SJSA1 (cell line): ENCODE measurements at places on chromosomes 7 and 10. TPM values are rescaled to one million over a fixed set of nuclear protein-coding genes. Genes with fewer than 3 reads are reported as not detected.

DNA sequence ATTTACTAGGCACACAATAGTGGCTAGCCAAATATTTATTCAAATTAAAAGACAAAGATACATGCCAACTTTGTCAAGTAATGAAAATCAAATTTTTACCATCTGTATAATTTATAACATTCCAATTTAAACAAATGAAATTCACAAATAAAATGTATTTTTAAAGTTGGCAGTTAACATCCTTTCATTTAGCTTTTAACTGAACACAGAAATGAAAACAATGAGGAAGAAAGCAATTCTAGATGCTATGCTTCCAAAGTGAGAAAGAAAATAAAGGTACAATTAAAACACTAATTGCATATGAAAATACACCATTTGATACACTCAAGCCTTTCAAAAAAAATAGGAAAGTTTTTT is 123.1 kb downstream of the MPP7 start:
- H3K27ac ChIP-seq, result no peak overlapping the region
- H3K27me3 ChIP-seq, result no peaks in the 10 kb centered on the region; the same call in 1 of the 2 replicates
- DNase-seq, result no peak
- H3K36me3 ChIP-seq, result no peaks in the 10 kb centered on the region

GRCh38 chr10:124522131-124522932 is 60.7 kb downstream of the LHPP start:
- no peak overlapping the region for H3K27ac ChIP-seq
- H3K4me1 ChIP-seq, result peaks cover 11% of the 10 kb centered on the region
- H3K4me3 ChIP-seq, result no peak overlapping the region
- H3K27me3 ChIP-seq, result no peaks in the 10 kb centered on the region
- DNase-seq, result no peak
- no peaks in the 10 kb centered on the region for H3K36me3 ChIP-seq

DNA sequence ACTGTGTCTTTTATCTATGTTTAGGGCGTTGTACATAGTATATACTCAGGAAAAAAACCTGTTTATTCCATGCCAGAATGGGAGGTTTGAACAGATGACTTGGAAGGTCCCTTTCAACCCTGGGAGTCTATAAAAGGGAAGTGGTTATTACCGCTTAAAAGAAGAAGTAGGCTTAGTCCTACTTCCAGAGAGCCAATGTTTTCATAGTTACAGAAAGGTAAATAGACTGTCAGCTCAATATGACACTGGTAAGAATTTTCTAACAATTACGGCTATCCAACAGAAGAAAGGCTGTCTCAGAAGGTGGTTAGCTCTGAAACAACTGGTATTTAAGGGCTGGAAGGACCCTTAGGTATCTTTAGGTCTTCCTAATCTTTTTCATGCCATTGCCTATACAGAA is 1.1 kb upstream of the TFAM start:
- peak overlapping the region; percentile 62; the same call in 1 of the 2 replicates for H3K4me3 ChIP-seq
- H3K27ac ChIP-seq, result no peak overlapping the region
- H3K27me3 ChIP-seq, result no peaks in the 10 kb centered on the region

DNA sequence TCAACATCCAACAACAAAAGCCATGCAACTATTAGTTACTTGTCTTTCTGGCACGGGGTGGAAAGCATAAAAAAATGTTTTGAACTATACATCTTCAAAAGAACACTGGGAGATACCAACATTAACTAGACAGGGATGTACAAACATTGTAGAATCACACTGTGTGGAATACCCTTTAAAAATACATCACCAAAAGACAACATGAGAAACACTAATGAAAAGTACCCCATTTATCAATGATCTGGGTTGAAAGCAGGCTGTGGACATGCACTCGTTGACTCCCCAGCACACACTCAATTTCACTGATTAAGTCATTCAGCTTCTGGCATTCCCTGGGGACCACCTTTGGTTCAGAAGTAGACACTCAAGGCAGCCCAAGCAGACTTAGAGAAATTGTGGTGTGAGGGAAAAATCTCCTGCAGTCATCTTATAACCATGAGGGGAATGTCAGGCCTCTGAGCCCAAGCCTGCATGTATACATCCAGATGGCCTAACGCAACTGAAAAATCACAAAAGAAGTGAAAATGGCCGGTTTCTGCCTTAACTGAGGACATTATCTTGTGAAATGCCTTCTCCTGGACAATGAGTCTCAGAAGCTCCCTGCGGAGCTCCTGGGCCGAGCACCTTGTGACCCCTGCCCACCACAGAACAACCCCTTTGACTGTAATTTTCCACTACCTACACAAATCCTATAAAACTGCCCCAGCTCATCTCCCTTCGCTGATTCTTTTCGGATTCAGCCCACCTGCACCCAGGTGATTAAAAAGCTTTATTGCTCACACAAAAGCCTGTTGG is 53.0 kb downstream of the CACUL1 start:
- DNase-seq, result no peak
- H3K4me1 ChIP-seq, result peaks cover 12% of the 10 kb centered on the region
- peaks cover 5% of the 10 kb centered on the region for H3K36me3 ChIP-seq
- H3K27ac ChIP-seq, result no peak overlapping the region
- no peak overlapping the region for H3K4me3 ChIP-seq
- no peaks in the 10 kb centered on the region for H3K27me3 ChIP-seq

- H3K27ac ChIP-seq, result no peak overlapping the region
- DNase-seq, result no peak
- no peaks in the 10 kb centered on the region for H3K36me3 ChIP-seq
- H3K27me3 ChIP-seq, result no peaks in the 10 kb centered on the region
- peaks cover 5% of the 10 kb centered on the region; the same call in 1 of the 2 replicates for H3K4me1 ChIP-seq
Observed at GRCh38 chr7:41232086-41232485, 470.8 kb downstream of the INHBA start.

- H3K27me3 ChIP-seq, result peaks cover 4% of the 10 kb centered on the region; the same call in 1 of the 2 replicates
- no peak for DNase-seq
- no peak overlapping the region for H3K4me3 ChIP-seq
- H3K27ac ChIP-seq, result no peak overlapping the region
Observed at GRCh38 chr7:155935726-155936125, 123.5 kb upstream of the SHH start.

GRCh38 chr7:74187915-74188675 is 13.9 kb downstream of the EIF4H start:
- peaks cover 89% of the 10 kb centered on the region for H3K36me3 ChIP-seq
- peaks cover 7% of the 10 kb centered on the region for H3K4me1 ChIP-seq
- no peaks in the 10 kb centered on the region for H3K27me3 ChIP-seq
- H3K4me3 ChIP-seq, result no peak overlapping the region

GRCh38 chr10:555281-555680 is 134.2 kb downstream of the DIP2C start:
- H3K4me1 ChIP-seq, result no peaks in the 10 kb centered on the region
- no peak overlapping the region for H3K4me3 ChIP-seq
- H3K27me3 ChIP-seq, result no peaks in the 10 kb centered on the region

DNA sequence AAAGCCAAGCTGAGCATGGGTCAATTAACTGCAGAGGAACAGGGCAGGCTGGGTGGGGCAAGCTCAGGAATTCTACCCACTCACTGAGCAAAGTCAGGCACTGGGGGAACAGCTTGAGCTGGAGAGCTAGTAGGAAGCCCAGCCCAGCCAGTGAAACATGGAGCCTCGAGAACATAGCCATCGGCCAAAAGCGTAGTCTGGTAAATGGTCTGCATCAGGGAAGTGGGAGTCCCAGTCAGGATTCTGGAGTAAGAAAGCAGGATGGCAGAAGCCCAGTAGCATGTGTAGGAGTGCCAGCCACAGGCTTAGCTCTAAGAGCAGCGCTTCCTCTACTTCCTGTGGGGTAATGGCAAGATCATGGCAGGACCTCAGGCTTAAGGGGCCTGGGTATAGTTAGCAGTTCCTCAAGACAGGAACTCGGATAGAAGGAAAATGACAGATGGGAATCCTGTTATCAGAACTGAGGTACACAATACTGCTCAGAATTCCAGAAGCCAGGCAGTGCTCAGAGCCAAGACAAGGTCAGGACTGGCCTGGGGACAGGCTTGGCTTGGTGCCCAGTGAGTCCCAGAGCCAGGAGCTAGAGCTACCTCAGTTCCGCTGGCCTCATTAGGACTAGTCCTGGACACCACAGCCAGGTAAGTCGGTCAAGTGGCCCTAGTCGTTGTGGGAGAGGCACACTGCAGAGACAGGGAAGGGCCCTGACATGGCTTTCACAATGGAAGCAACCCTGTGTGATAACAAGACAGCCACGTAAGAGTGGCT is 65.4 kb upstream of the MXI1 start:
- DNase-seq, result no peak
- no peaks in the 10 kb centered on the region for H3K27me3 ChIP-seq
- H3K27ac ChIP-seq, result no peak overlapping the region
- peaks cover 20% of the 10 kb centered on the region for H3K4me1 ChIP-seq
- peaks cover 10% of the 10 kb centered on the region; the same call in 1 of the 2 replicates for H3K36me3 ChIP-seq

DNA sequence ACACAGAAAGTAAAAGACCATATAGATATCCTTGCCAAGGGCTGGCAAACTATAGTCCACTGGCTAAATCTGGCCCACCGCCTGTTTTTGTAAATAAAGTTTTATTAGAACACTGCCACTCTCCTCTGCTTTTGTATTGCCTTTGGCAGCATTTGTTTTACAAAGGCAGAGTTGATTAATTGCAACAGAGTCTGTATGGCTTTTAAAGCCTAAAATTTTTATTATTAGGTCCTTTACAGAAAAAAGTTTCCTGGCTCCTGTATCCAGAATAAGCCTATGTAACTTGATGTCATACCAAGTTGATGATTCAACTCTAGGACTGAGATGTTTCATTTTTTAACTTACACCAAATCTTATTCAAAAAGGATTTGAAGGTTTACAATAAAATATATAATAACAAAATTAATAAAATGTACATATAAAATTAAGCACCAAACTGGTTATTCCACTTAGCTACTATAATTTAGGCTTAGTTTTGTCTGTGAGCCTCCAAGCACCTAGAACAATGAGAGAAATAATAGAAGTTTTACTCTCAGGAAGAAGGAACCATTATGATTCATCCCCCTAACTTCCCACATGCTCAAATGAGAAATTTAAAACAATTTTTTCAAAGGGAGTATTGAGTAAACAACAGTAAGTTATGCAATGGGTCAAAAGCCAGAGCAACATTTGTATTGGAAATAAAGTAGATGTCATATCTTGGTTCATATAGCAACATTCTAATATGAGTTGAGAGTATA is 31.9 kb downstream of the CPED1 start:
- peak overlapping the region; percentile 57 for H3K27ac ChIP-seq
- no peak for DNase-seq
- no peaks in the 10 kb centered on the region for H3K27me3 ChIP-seq
- peaks cover 86% of the 10 kb centered on the region for H3K4me1 ChIP-seq
- peaks cover 31% of the 10 kb centered on the region for H3K36me3 ChIP-seq

DNA sequence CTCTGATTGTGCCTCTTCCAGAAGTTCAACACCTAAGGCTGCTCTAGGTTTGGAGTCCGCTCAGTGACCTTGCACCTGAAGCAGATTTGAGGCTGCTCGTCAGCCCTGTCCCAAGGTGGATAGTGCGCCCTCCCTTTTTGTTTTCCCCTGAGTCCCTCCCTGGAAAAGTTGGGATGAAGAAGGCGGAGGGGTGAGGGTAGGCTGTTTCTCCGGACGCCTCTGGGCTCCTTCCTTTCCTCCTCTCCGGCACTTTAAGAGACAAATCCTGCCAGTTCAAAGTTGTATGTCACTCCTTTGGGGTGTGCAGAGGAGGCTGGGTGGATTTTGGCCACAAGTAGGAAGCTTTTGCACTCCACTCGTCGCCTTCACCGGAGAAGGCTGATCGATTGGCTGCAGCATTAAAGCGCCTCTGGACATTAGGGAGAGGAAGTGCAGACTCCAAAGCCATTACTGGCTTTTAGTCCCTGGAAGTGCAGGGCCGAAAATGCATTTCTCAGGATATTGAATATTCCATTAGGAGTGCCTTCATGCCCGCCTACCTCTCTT is 81.9 kb upstream of the PRKG1 start:
- H3K36me3 ChIP-seq, result no peaks in the 10 kb centered on the region
- no peak overlapping the region for H3K27ac ChIP-seq
- H3K27me3 ChIP-seq, result peaks cover 51% of the 10 kb centered on the region
- DNase-seq, result no peak
- no peak overlapping the region for H3K4me3 ChIP-seq
- peaks cover 11% of the 10 kb centered on the region for H3K4me1 ChIP-seq

GRCh38 chr10:118971876-118972275 is 57.6 kb upstream of the NANOS1 start:
- H3K36me3 ChIP-seq, result no peaks in the 10 kb centered on the region
- H3K4me3 ChIP-seq, result no peak overlapping the region
- peaks cover 10% of the 10 kb centered on the region; the same call in 1 of the 2 replicates for H3K27me3 ChIP-seq
- H3K27ac ChIP-seq, result no peak overlapping the region
- no peaks in the 10 kb centered on the region for H3K4me1 ChIP-seq

GRCh38 chr10:113160641-113161040 is 210.6 kb downstream of the TCF7L2 start:
- DNase-seq, result no peak
- no peaks in the 10 kb centered on the region for H3K27me3 ChIP-seq
- H3K36me3 ChIP-seq, result peaks cover 28% of the 10 kb centered on the region

DNA sequence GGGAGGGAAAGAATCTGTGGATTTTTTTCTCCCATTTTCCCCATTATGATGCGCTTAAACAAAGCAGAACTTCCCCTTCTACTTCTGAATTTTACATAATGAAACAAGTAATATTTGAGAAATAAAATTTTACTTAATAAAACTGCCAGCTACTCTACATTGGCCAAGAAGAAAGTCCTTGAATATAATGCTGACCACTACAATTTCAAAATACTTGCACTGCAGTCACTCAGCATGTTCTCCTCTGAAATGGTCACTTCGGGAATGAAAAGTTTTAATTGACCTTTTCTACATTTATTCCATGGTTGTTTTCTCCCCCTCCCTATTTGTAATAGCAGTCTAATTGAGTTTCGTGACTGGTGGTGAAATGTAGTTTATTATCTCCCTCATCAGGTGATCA is 23.9 kb downstream of the GLI3 start:
- H3K4me3 ChIP-seq, result no peak overlapping the region
- DNase-seq, result no peak
- H3K27ac ChIP-seq, result no peak overlapping the region
- no peaks in the 10 kb centered on the region for H3K4me1 ChIP-seq
- H3K36me3 ChIP-seq, result 0 out of 2 replicates have a peak, but pooled peaks cover 3% of the 10 kb centered on the region
- no peaks in the 10 kb centered on the region for H3K27me3 ChIP-seq

GRCh38 chr7:106049139-106049752 is 62.9 kb downstream of the SYPL1 start:
- no peak overlapping the region for H3K27ac ChIP-seq
- peaks cover 10% of the 10 kb centered on the region; the same call in 1 of the 2 replicates for H3K27me3 ChIP-seq
- no peak for DNase-seq
- no peak overlapping the region for H3K4me3 ChIP-seq
- no peaks in the 10 kb centered on the region for H3K4me1 ChIP-seq

- DNase-seq, result no peak
- no peaks in the 10 kb centered on the region for H3K36me3 ChIP-seq
- no peak overlapping the region for H3K27ac ChIP-seq
Observed at GRCh38 chr7:135815033-135815432, 66.4 kb upstream of the FAM180A start.

The ARMC3 gene
- total RNA-seq, result not detected in 2 replicates

The TRPV6 gene
- total RNA-seq, result under 0.01 TPM in 1 of 2 replicates, not detected in the other

The CLDN4 gene
- 0.16 TPM in 1 of 2 replicates, not detected in the other for total RNA-seq

The SEMA3E gene
- 0.18 TPM in 1 of 2 replicates, not detected in the other for total RNA-seq

The TRIM50 gene
- not detected in 2 replicates for total RNA-seq

The OR9A2 gene
- not detected in 2 replicates for total RNA-seq

The MRLN gene
- not detected in 2 replicates for total RNA-seq

The DKK1 gene
- total RNA-seq, result 29.7 and 46.2 TPM in 2 replicates

The CFAP46 gene
- 0.21 TPM in 1 of 2 replicates, not detected in the other for total RNA-seq

The UCN3 gene
- total RNA-seq, result not detected in 2 replicates

The YKT6 gene
- total RNA-seq, result 51.3 and 111 TPM in 2 replicates

The TDRD1 gene
- total RNA-seq, result not detected in 2 replicates

The FGF8 gene
- total RNA-seq, result not detected in 2 replicates

The RSPH10B gene
- total RNA-seq, result not detected in 2 replicates
